ENCODE measurements at places on chromosomes 1 and 21. TPM values are rescaled to one million over a fixed set of nuclear protein-coding genes. Genes with fewer than 3 reads are reported as not detected.

DNA sequence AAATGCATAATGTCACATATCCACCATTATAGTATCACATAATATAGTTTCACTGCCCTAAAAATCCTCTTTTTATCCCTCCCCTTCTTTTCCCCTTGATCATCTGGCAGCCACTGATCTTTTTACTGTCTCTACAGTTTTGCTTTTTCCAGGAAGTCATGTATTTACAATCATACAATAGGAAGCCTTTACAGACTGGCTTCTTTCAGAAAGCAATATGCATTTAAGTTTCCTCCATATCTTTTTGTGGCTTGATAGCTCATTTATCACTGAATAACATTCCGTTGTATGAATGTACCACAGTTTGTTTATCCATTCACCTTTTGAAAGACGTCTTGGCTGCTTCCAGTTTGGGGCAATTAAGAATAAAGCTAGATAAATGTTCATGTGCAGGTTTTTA, 14.3 kb upstream of the WDTC1 start:
- DNase-seq, result no peak

DNA sequence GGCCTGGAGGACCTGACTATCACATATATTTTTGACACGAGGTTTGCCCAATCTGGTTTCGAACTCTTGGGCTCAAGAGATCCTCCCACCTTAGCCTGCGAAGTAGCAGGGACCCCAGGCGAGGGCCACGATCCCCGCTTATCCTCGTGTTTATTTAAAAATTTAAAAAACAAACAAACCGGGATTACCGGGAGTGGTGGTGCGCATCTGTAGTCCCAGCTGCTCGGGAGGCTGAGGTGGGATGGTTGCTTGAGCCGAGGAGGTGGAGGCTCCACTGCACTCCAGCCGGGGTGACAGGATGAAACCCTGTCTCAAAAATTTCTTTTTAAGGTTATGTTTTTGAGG, 452 bp upstream of the EXOSC10 start:
- DNase-seq, result no peak

- DNase-seq, result no peak
These were observed 25.2 kb downstream of the RCAN1 start for GRCh38 chr21:34589511-34590282.

DNA sequence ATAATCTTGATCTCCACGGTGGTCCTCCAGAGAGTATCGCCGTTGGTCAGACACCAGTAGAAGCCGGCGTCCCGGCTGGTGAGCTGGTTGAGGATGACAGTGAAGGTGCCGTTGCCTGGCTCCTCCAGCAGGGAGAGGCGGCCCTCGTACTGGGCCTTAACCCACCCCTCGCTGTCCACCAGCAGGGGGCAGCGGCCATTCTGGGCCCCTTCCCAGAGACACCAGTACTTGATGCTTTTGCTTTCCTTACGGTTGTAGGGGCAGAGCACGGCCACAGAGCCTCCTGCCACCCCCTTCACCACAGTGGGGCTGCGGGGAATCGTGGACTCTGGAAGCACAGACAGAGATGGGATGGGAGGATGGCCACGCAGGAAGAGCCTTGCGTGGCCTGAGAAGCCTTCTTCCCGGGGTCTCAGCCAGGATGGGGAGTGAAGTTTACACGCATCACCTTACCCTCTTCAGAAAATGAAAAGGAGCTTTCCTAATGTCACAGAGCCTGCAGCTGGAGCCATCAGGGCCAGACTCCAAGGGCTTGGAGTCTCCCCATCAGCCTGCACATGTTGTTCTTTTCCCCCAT, 10.7 kb downstream of the PIGR start:
- DNase-seq, result no peak

- no peak for DNase-seq
These were observed 381.0 kb upstream of the VAMP3 start for GRCh38 chr1:7389906-7390603.

DNA sequence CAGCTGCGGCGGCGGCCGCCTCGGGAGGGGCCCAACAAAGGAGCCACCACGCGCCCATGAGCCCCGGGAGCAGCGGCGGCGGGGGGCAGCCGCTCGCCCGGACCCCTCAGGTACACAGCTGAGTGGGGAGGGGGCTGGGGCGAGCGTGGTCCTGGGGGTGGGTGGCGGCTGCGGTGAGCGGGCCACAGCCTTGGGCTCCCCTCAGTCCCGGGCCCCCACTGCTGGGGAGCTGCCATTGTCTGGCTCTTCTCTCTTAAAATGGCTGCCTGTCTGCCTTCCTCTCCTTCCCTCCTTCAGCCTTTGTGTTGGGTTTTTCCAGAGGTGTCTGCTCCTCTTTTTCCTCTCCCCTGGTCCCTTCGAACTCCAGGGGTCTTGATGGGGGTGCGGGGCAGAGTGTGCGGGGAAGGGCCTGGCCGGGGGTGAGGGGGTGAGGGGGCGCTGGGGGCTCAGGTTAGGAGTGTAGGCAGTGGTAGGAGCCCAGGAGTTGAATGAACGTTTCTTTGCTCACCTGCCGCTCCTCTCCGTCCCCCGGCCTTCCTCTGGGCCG, 1.7 kb downstream of the ARID1A start:
- no peak for DNase-seq

- no peak for DNase-seq
These were observed 15.5 kb upstream of the CITED4 start for GRCh38 chr1:40877698-40878097.

DNA sequence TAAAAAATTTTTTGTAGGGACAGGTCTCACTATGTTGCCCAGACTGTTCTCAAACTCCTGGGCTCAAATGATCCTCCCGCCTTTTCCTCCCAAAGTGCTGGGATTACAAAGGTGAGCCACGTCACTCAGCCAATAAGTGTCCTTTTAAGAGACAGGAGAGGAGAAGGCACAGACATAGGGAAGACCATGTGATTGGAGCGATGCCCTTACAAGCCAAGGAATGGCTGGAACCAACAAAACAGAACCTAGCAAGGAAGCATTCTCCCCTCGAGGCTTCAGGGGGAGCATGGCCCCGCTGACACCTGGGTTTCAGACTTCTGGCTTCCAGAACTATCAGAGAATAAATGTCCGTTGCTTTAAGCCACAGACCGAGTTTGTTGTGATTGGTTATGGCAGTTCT, 37.0 kb downstream of the NDUFS5 start:
- DNase-seq, result no peak

DNA sequence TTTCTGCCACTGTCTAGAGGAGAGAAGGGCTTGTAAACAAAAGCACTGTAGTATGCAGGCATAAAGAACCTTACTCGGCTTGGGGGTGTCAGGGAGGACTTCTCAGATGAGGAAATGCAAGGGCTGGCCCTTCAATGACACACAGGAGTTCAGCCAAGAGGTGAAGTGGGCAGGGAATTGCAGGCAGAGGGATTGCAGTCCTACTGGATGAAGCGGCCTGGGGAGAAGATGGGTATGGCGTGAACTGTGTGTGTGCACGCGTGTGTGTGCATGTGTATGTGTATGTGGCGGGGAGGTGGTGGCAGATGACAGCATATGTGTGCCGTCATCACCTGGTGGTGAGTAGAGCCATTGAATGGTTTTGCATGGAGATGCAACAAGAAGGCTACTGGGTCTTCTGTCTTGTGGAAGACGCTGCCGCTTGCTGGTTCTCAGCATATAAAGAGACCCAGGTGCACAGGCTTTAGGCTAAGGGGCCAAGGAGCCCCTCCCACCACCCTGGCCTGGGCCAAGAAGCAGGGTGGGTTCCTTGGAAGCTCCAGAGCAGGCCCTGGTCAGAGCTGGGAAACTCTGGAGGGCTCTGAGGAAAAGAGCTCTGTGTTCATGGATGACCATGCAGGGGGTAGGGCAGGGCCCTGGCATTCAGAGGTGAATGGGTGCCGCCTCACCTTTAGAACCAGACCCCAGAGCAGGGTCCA, 4.1 kb upstream of the EPS8L3 start:
- DNase-seq, result no peak

DNA sequence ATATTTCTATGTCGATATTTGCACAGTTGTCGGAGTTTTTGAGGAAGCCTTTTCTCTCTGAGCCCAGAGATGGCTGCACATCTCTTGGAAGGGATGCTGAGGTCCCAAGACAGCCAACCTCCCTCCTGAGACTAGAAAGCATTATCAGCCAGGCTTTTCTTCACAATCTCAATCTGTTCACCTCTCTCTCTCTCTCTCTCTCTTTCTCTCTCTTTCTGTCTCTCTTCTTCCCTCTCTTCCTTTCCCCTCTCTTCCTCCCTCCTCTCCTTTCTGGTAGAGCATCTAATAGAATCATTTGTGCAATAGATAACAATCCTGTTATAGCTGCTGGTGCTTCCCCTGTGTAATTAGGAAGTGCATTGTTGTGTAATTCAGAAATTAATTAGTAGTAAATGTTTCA, 131.8 kb downstream of the CAPN8 start:
- no peak for DNase-seq

- no peak for DNase-seq
These were observed 157.0 kb upstream of the C21orf91 start for GRCh38 chr21:17976139-17976538.

DNA sequence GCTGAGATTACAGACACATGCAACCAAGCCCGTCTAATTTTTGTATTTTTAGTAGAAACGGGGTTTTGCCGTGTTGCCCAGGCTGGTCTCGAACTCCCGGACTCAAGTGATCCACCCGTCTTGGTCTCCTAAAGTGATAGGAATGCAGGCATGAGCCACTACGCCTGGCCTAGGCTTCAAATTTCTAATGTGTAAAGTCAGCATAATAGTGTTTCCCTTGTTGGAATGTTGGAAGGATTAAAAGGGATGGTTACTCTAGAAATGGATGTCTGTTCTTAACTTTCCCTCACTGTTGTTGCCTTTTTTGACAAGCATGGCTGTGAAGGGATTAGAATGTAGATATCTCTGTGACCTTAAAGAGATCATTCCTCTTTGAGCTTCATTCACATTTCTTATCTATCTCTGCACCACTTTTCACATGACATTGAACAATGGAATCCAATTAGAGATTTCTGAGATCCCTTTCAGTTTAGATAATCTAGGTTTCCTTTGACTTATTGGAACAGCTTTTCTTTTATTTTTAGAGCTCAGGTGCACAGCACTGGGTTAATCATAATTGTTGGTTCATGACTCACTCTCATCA, 33.7 kb downstream of the NFASC start:
- no peak for DNase-seq

DNA sequence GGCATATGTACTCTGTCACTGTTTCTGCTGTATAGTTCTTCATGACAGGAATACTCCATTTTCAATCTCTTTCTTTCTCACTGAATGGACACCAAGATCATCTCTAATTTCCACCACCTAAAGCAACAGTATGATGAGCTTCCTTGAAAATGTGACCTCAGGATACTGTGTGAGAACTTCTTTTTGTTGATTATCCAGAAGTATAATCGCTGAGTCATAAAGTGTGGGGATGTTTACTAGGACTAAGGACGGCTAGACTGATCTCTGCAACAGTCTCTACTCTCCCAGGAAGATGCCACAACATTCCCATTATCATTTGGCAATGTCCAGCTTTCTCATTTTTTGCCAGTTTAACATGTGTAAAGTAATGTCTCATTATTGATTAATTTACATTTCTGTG, 70.3 kb downstream of the TNFSF18 start:
- no peak for DNase-seq

DNA sequence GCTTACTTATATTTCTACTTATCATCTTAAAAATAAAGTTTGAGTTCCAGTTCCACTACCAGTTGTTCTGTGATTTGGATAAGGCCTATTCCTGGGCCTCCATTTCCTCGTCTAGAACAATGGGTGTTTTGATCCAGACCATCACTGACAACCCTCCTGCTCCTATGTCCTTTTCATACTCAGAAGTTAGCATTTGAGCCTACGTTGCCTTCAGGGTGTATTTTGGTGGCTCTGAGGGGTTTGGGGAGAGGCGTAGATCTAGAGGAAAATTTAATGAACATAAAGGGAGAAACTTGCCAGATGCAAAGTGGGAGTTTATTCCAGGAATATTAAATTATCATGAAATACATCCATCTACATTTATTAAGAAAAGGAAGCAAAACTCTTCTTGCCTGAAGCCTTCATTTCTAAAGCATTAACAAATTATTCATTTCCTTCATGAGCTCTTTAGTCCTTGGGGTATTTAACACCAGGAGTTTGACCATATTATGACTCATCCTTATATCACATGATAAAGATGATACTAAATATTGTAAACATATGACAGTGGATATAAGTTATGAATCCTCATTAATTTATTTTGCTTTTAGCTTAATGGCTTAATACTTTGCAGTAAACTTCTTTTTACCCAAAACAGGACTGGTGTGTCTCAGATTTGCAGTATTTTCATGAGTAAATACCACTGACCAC, 47.2 kb upstream of the SYT14 start:
- no peak for DNase-seq

GRCh38 chr1:115136706-115137105, 47.4 kb upstream of the TSPAN2 start:
- DNase-seq, result no peak

GRCh38 chr1:182003953-182004586, 57.4 kb downstream of the ZNF648 start:
- DNase-seq, result no peak

GRCh38 chr1:73500154-73500553, 697.8 kb downstream of the LRRIQ3 start:
- DNase-seq, result no peak

DNA sequence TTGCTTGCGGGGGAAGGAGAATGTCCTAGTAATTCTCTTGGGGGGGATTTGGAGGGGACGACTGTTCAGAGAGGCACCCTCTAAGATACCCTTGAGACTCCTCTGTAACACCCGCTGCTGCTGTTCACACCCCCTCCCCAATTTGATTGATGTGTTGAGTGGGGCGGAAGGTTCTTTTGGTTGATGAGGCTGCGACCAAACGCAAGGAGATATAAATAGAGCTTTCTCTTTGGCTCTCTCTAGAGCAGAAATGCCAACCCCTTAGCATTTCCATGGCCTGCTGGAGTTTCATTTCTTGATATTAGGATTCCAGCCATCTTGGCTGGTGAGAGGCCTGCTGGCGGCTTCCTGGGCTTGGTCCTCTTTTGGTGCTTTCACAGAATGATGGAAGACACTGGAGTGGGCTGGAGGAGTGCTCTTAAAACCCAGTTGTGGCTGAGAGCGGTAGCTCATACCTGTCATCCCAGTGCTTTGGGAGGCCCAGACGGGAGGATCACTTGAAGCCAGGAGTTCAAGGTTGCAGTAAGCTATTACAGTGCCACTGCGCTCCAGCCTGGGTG, 2.0 kb downstream of the PIK3CD start:
- DNase-seq, result no peak

The SYDE2 gene
- polyA plus RNA-seq, result 10.4 TPM

The FMO3 gene
- 0.18 TPM for polyA plus RNA-seq

The UQCRHL gene
- polyA plus RNA-seq, result 1.1 TPM

The MACF1 gene
- polyA plus RNA-seq, result 318 TPM

The HUNK gene
- polyA plus RNA-seq, result 15.9 TPM

The REN gene
- 58.1 TPM for polyA plus RNA-seq

The NR1I3 gene
- polyA plus RNA-seq, result 3.2 TPM

The ETS2 gene
- polyA plus RNA-seq, result 46.0 TPM

Data from renal pelvis (tissue), 12 donors.